ENCODE measurements at places on chromosomes 12 and 14.

DNA sequence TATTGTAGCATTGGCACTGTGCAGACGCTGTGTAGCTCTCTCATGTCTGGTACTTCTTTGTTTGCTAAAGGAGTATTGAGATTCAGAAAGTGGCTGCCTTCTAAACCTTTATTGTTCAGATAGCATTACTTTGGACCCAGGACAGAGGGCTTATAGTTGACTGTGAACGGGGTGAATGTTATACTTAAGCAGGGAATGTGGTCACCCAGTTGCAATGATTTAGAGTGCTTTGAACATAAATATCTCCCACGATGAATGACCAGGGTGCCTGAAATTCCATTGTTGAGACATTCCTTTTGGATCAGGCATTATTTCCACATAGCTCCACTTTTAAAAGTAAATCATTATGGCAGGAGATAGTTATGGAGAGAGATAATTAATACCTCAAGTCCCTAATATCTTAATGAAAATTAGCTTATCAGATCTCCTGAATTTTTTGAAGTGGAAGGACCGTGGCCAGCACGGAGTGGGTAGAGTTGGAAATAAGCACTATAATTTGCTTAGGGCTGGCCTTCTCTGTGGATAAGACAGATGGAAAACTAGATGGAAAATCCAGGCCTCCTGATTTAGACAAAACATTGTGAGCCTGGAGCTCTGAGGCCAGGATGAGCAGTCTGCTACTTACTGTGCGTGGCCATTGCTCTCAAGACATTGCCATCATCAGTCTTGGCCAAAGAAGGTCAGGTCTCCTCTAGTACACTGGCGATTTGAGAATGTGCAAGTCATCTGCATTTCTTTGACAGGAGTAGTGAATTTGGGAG, 114.5 kb downstream of the ETV6 start:
- no peak for DNase-seq

DNA sequence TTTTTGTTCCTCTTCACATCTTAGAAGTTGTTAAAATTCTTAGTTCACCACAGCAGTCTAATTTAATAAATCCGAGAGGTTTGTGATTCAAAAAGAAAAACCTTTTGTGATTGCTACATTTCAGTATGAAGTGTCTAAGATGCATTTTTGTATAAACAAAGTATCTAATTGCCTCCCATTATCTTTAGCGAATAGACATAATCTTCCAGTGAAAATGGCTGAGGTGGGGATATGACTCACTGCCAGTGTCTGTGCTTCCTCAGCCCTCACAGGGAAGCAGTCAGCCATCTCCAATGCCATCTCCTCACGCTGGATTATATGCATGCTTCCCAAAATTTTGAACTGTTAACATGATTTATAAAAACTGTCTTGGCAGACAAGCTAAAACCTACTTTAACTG, 7.6 kb downstream of the GCH1 start:
- DNase-seq = no peak

DNA sequence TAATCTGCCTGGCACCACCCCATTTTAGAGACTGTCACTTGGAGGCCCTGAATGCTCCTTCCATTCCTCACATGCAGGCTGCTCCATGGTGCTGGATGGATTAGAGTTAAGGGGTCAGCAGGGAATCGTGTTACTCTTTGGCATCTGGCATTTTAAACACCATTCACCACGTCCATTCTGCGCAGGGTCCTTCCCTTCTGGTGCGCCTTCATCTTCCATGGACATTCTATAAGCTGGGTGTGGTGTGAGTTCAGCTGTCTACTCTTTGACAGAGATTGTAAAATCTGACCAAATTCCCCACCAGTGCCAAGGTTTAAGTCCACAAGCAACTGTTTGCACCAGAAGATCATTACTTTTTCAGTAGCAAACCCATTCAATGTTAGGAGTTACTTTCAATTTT, 47.8 kb downstream of the GIT2 start:
- no peak for DNase-seq

DNA sequence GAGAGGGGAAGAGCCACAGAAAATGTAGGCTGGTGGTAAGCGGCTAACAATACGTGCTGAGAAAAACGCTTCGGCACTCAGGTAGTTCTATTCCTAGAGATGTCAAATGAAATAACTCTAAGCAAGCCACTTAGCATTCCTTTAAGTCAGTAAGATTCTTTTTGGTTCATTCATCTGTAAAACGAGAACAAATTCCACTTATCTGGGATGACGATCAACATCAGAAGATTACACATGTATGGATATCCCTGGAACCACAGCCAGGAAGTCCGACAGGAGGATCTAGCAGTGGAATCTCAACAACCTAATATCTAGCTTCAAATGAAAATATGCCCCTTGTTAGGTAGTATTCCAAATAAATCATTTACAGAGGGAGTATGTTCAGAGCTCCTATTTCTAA, 74.6 kb upstream of the CDKN3 start:
- no peak for DNase-seq

DNA sequence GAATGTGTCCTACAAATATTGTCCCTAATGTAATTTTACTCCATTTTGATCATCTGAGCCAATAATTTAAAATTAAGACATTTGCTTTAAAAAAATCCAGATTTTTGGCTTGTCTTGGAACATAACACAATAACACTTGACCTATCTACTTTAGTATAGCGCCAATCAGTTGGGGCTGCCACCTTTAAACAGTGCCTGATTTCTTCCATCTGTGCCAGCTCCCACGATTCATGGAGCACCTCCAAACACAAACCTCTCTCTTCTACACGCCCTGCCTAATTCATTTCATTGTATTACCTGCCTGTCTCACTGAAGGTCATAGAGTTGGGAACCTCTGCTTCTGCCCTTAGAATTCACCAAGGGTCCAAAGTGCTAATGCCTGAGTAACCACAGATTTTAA, 352.4 kb downstream of the TMEM132D start:
- no peak for DNase-seq

DNA sequence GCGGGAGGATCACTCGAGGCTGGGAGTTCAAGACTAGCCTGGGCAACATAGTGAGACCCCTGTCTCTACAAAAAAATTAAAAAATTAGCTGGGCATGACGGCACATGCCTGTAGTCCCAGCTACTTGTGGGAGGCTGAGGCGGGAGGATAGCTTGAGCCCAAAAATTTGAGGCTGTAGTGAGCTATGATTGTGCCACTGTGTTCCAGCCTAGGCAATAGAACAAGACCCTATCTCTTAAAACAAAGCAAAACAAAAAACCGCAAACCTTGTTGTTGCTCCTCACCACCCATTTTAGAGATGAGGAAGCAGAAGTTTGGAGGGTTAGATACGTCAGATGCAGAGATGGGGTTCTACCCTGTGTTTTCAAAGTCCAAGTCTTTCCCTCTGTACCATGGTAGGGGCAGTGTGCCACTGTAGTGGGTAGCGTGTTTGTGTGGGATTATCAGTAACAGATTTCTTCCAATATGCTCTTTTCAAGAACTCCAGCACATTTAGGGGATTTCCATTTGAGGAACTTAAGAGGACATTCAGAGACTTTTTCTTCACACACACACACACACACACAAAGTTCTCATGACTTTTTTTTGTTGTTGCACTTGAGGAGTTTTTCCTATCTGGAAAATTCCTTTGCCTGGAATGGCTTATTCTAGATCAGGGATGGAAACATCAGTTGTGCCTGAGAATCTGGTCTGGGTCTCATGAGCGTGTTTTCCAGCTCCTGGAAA, 186.5 kb downstream of the CHST11 start:
- DNase-seq = no peak

GRCh38 chr12:39369756-39370155, 73.2 kb downstream of the KIF21A start:
- DNase-seq = no peak

DNA sequence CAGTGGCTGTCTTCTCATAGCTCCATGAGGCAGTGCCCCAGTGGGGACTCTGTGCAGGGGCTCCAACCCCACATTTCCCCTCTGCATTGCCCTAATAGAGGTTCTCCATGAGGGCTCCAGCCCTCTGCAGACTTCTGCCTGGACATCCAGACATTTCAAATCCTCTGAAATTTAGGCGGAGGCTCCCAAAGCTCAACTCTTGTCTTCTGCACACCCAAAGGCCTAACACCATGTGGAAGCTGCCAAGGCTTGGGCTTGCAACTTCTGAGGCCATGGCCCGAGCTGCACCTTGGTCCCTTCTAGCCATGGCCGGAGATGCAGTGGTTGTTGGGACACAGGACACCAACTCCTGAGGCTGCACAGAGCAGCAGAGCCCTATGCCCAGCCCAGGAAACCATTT, 20.5 kb upstream of the PPP2R5C start:
- DNase-seq = no peak

DNA sequence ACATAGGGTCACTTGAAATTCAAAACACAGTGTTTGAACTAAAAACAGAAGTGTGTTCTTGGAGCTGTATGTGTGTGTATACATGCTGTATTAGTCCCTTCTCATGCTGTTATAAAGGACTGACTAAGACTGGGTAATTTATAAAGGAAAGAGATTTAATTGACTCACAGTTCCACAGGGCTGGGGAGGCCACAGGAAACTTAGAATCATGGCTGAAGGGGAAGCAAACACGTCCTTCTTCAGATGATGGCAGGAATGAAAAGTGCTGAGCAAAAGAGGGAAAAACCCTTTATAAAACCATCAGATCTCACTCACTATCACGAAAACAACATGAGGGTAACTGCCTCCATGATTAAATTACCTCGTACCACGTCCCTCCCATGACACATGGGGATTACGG, 224.1 kb downstream of the BCAT1 start:
- no peak for DNase-seq

- DNase-seq = no peak
Observed at GRCh38 chr12:108995370-108995992, 25.4 kb downstream of the SVOP start.

DNA sequence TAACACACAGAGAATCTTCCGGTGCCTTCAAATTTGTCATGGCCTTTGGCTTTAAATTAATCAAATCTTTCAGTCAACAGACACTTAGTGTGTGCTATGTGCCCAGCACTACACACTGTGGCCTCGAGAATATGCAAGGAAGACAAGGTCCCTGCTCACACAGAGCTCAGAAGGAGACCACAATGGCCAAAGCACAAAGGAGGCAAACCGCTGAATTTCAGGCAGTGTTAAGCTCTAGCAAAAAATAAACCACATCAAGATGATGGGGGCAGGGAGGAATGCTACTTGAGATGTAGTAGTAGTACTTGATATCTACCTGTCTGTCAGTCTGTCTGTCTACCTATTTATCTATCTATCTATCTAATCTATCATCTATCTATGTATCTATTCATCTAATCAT, 227.9 kb downstream of the TMEM132D start:
- no peak for DNase-seq

DNA sequence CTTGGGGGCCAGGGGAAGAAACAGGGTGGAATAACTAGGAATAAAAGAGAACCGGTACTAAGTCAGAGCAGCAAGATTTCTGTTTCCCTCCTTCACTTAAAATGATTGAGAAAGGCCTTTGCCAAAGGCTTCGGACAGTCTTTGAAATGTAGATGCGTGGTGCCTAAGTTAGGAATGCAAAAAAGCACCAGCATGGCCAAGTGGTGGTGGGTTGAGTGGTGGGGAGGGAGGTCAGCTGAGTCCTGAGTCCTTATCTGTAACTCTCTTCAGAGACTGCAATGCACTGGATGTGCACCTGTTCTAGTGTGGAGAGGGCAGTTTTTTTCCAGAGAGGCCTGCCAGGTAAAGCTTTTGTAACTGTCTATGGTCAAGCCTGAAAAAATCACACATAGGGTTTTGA, 919.9 kb downstream of the FSCB start:
- no peak for DNase-seq

DNA sequence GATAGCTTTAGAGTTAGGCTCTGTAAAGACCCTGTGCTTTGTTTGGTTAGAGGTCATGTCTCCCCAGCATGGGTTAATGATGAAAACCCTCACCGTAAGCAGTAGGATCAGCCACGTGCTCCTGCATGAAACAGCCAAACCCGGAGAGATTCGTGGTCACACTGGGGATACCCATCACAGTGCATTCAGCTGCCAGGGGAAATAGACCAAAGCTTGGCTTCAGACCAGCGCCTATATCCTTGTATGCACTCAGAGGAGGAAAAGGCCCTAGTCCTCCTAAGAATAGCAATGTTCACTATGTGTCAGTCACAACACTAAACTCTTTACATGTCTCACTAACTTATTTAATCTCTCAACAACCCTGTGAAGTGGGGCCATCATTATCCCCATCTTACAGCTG, 16.3 kb downstream of the SPX start:
- no peak for DNase-seq

GRCh38 chr14:92944976-92945375, 22.0 kb downstream of the CHGA start:
- DNase-seq = no peak

GRCh38 chr12:83092129-83092528, 405.4 kb downstream of the TMTC2 start:
- DNase-seq = no peak

GRCh38 chr12:118044577-118044976, 16.4 kb downstream of the WSB2 start:
- no peak for DNase-seq

GRCh38 chr12:123119808-123120207, 31.1 kb downstream of the PITPNM2 start:
- no peak for DNase-seq

DNA sequence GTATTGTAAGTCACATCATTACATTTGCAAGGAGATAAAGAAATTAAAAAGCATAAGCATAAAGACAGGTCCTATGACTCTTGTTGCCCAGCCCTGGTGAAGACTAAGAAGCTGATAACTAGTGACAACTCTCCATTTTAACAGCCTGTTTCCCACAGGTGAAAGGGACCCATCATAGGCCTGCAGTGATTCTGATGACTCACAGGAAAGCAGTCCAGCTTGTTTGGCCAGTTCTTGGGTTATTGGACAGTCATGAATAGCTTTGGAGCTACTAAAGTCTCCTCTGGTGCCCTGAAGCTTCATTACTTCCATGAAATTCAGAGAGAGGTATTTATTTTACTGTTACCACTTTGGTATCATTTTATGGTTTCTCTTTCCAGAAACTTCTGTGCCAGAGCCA, 55.5 kb upstream of the DYRK2 start:
- DNase-seq = peak; percentile 76

DNA sequence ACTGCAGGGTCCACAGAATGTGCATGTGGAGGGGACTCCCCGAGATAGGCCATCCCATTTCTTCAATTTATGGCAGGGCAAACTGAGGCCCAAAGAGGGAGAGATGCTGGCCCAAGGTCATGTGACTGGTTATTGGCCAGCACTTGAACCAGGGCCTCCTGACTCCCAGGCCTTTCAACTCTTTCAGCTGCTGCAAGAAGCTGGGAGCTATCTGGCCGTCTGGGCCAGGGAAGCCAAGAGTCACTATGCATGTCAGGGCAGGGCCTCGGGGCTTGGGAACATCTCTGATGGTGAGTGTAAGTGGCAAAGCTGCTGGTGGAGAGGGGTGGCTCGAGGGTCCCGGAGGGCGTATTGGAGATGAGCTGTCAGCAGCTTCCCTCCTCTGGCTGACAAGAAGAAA, 9.5 kb upstream of the LTBP2 start:
- no peak for DNase-seq

GRCh38 chr12:76329159-76329558, 19.1 kb downstream of the BBS10 start:
- peak; percentile 92 for DNase-seq
